ENCODE measurements at places on chromosomes 3 and 15. TPM values are rescaled to one million over a fixed set of nuclear protein-coding genes. Genes with fewer than 3 reads are reported as not detected.

Gene SLC22A13
- not detected for total RNA-seq

Gene SEMA7A
- 1.0 TPM for total RNA-seq

Gene KBTBD12
- total RNA-seq = 4.4 TPM

Gene GPR27
- total RNA-seq = 1.9 TPM

Gene STRIT1
- not detected for total RNA-seq
